ENCODE measurements at places on chromosomes 11 and 22.

DNA sequence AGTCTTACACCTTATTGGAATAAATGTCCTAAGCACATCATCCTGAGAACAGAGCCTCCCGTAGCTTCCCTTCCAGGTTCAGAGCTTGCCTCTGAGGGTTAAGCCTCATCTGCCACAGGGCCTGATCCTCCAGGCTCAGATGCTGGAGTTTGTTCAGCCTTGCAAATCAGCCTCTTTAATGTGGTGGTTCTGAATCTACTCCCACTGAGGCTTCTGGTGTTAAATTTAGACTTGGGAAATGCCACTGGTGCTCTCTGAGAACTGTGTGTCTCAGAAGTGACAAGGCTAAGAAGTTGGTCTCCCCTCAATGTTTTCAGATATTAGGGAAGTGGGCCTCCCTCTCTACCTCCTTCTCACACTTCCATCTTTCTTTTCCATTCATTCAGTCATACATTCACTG is 68.7 kb downstream of the CCDC81 start:
- no peak for DNase-seq

- no peak for DNase-seq
These were observed 144.3 kb upstream of the ANO3 start for GRCh38 chr11:26187639-26188038.

DNA sequence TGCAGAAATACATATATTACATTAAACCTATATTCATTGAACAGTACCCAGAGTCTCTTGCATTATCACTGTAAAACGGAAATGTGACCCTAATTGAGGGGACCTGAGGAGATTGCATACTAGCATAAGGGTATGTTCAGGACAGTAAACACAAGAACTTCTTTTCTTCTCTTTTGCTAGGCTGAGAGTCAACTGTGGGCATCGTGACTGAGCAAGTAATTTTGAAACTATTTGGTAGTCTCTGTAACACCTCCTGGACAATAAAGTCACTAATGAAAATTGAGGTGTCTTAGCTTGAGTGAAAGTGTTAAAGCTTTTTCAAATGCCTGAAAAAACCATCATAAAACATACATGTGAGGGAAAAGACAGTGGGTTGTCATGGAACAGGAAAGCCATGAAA is 90.9 kb downstream of the PDHX start:
- no peak for DNase-seq

DNA sequence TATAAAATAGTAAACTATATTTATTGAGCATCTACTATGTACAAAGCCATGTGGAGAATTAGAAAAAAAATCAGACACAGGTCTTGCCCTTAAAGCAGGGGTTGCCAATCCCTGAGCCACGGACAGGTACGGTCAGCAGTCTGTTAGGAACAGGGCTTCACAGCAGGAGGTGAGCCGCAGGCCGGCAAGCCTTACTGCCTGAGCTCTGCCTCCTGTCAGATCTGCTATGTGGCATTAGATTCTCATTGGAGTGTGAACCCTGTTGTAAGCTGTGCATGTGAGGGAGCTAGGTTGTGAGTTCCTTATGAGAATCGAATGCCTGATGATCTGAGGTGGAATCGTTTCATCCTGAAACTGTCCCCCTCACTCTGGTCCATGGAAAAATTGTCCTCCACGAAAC is 2.1 kb upstream of the RAG2 start:
- DNase-seq: no peak

- DNase-seq: peak; percentile 67
These were observed 44.2 kb upstream of the TTLL12 start for GRCh38 chr22:43230971-43231723.

DNA sequence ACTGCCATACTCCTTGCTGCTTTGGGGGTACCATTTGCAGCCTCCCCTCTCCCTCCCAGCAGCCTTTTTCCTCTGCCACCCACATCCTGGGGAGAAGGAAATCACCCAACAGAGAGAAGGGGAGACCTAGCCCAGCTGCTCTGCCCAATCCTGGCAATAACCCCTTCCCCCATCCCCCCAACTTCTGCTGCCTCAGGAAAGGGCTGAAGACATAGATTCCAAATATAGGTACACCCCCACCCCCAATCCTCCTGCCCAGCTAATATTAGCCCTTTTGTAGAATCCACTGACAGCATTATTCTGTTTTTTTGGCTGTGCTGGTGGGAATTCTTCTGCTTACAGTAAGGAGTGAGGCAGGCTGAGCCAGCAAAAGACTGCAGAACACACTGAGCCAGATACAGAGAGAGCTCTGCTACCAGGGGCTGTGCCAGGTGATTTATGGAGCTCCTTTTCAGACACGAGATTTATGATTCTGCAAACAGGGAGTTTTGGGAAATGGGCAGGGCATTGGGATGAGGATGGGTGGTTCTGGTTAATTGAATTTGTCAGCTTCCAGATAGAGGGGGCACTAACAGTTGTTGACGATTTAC is 164.0 kb downstream of the TENM4 start:
- no peak for DNase-seq

- no peak for DNase-seq
These were observed 51.1 kb upstream of the BLID start for GRCh38 chr11:122167100-122167499.

DNA sequence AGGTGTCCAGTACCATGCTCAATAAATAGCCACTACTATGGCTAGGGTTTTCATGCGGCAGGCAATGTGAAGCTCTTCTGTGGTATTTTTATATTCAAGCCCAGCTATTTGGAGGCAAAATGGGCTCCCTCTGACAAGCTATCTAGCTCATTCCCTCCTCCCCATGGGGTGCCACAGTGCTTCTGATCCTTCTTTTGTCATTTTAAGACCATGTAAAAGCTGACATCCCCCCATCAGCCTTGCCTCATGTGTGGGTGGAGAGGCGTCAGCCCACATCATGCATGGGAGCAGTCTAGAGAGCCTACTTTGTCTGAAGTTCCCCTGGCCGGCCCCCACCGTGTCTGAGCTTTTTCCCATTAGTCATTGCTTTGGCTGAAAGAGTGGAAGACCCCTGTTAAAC is 59.8 kb downstream of the NAV2 start:
- no peak for DNase-seq

- peak; percentile 66 for DNase-seq
These were observed 31.0 kb upstream of the CD5 start for GRCh38 chr11:61071208-61071681.

DNA sequence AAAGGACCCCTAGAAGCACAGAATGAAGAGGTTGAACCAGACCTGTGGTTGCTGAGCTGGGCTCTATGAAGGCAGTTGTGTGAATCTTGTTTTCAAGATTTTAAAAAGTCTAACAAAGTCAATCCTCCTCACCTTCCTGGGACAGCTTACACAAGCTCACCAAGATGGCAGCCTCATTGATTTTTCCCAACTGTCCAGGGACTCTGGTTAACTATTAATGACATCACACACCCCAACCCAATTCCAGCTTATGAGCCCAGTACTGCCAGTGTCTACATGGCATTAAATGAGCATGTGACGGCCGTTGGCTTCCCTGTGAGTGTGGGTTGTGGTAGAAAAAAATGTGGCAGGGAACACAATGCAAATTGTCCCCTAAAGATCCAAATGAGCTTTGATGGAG is 137.0 kb downstream of the CHST1 start:
- DNase-seq: no peak

GRCh38 chr11:104060004-104060794 is 23.8 kb downstream of the DDI1 start:
- no peak for DNase-seq

- no peak for DNase-seq
These were observed 3.6 kb upstream of the VPS37C start for GRCh38 chr11:61164606-61165424.

GRCh38 chr22:30169002-30169401 is 77.6 kb downstream of the LIF start:
- DNase-seq: no peak

DNA sequence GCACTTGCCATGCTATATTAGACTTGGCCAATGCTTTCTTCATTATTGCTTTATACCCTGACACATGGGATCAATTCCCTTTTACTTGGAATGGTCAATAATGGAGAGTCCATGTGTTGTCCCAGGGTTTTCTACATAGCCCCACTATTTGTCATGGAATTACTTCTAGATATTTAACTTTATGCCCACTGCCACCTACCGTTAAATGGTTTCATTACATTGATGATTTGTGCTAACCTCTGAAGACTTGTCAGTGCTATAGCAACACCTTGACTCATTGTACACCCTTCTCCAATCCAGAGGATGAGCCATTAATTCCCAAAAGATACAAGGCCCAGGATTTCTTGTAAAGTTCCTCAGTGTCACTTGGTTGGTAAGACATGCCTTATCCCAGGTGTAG is 31.4 kb upstream of the SLC22A25 start:
- DNase-seq: no peak

- DNase-seq: peak; percentile 73
These were observed 650 bp upstream of the MAPK11 start for GRCh38 chr22:50270666-50271394.

- peak; percentile 91 for DNase-seq
These were observed at the start of gene SELENOM for GRCh38 chr22:31107178-31107893. TSS of gene SELENOM (minus strand) at chr22:31107568. CDS start at chr22:31107505, 63 bp downstream.

GRCh38 chr22:23032658-23033057 is 37.7 kb upstream of the GNAZ start:
- no peak for DNase-seq

- no peak for DNase-seq
These were observed 225.8 kb downstream of the ETS1 start for GRCh38 chr11:128361451-128362020.

- no peak for DNase-seq
These were observed 26.3 kb upstream of the PHF21B start for GRCh38 chr22:45036154-45036553.

GRCh38 chr11:68266121-68266891 is 5.5 kb downstream of the C11orf24 start:
- DNase-seq: peak; percentile 13

DNA sequence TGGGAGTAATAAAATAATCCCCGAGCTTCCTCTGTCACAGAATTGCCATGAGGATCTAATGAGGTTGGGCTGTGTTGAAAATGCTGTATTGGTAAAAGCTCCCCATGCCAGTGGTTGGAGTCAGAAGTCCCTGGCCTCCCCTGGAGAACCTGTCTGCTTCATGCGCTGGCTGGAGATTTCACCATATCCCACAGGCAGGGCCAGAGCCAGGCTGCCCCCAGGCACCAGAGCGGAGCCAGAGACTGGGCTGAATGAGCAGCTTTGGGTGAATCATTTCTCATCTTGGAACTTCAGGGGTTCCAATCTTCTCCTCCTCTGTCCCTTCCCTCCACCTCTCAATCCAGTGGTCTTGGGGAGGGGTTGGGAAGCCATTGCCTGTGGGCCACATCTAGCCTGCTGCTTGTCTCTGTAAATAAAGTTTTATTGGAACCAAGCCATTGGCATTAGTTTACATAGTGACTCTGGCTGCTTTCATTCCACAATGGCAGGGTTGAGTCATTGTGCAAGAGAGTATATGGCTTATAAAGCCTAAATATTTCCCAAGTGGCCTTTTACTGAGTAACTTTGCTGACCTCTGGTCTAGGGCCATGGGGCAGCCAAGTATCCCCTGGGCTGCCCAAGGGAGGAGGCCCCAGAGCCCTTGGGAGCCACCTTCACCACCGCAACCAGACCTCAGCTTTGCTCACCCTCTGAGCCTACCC is 35.2 kb downstream of the LRRC10B start:
- DNase-seq: no peak

- DNase-seq: no peak
These were observed 16.5 kb downstream of the RNF141 start for GRCh38 chr11:10524471-10524870.

- no peak for DNase-seq
These were observed 4.8 kb downstream of the BEST1 start for GRCh38 chr11:61954851-61955421.

- DNase-seq: no peak
These were observed 60.4 kb downstream of the CHST1 start for GRCh38 chr11:45605051-45605450.

DNA sequence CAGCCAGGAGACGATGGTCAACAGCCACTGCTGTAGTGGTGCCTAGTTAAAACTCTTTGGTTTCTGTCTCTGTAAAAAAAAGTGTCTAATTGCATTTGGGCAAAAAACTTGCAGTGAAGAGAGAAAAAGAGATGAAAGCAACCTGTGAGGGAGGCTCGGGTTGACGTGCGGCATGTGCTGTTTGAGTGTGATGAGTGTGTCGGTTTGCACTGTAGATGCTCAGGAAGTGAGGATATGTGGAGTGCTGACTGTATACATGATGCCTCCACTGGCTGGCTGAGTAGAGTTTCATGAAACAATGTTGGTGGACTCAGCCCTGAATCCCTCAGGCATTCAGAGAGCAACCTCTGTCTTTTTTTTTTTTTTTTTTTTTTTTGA is 4.3 kb upstream of the DGCR6L start:
- DNase-seq: no peak

DNA sequence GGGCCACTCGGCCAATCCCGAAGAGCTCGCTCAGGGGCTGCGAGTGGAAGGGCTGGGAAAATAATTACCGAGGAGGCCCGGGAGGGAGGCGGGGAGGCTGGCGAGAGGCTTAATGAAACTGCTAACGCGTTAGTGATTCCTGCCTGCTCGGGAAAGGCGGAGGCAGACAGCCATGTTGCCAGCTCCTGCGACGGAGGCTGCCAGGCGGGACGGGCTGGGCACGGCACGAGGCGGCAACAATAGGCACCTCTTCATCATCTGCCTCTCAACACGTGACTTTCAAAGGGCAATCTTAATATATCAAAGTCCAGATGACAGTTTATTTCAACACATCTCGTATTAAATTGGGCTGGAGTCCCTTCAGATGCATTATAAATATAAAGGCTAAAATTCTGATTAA is 68.0 kb upstream of the TCF20 start:
- no peak for DNase-seq

GRCh38 chr22:22166941-22167713 is 77.5 kb upstream of the VPREB1 start:
- DNase-seq: no peak

GRCh38 chr11:67273260-67273990 is 7.2 kb downstream of the GRK2 start:
- no peak for DNase-seq

- DNase-seq: no peak
These were observed 15.5 kb upstream of the TMEM123 start for GRCh38 chr11:102467853-102468580.

DNA sequence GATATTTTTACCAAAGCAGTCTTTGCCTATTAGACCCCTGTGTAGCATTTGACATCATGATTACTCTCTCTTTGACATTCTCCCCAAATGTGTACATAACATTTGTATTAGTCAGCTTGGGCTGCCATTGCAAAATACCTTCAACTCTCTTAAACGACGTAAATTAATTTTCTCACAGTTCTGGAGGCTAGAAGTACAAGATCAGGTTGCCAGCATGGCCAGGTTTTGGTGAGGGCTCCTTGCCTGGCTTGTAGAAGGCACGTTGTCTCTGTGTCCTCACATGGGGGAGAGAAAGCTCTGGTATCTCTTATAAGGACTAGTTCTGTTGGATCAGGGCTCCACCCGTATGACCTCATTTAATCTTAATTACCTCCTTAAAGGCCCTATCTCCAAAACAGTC is 12.3 kb upstream of the DLAT start:
- DNase-seq: no peak

DNA sequence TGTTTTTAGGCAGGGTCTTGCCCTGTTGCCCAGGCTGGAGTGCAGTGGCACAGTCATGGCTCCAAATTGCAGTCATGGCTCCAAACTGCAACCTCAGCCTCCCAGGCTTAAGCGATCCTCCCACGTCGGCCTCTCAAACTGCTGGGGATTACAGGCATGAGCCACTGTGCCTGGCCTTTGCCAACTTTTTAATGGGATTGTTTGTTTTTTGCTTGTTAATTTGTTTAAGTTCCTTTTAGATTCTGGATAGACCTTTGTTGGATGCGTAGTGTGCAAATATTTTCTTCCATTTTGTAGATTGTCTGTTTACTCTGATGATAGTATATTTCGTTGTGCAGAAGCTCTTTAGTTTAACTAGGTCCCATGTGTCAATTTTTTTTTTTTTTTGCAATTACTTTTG is 10.0 kb upstream of the SCGB1D1 start:
- no peak for DNase-seq

GRCh38 chr11:2375341-2375853 is 1.7 kb upstream of the CD81 start:
- no peak for DNase-seq

All from CD4-positive, alpha-beta T cell treated with Interleukin-1 beta for 1 hour (primary cell).